ENCODE measurements at places on chromosomes 5 and 9.
A peak's percentile ranks its signal among the peaks of the same experiment; 100 is the strongest.

DNA sequence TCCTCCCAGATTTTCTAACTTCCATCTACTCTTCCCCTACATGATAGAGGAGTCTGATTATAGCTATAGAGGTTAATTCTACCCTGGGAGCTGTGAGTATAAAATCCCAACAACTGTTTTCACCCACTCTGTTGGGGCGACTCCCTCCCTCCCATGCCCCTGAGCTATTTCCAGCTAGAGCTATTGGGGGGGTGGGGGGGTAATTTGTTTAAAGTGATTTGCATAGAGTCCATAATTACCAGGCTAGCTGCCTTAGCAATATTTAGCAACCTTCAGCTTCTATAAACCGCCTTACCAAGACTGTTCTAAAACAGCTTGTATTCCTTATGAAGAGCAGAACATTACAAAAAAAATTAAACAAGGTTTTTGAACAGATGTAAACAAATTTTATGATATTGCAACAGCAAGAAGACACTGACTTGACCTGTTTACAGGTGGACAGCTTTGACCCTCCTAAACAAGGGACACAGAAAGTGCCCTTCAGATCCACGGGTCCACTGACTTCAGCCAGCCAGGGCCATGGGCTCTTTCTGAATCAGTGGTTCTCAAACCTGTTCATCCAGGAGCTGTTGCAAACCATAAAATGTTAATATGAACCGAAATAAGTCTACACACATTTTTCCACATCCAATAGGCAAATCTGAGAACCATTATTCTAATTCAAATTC lies 98.2 kb downstream of the OTULIN start:
- no peak for DNase-seq

DNA sequence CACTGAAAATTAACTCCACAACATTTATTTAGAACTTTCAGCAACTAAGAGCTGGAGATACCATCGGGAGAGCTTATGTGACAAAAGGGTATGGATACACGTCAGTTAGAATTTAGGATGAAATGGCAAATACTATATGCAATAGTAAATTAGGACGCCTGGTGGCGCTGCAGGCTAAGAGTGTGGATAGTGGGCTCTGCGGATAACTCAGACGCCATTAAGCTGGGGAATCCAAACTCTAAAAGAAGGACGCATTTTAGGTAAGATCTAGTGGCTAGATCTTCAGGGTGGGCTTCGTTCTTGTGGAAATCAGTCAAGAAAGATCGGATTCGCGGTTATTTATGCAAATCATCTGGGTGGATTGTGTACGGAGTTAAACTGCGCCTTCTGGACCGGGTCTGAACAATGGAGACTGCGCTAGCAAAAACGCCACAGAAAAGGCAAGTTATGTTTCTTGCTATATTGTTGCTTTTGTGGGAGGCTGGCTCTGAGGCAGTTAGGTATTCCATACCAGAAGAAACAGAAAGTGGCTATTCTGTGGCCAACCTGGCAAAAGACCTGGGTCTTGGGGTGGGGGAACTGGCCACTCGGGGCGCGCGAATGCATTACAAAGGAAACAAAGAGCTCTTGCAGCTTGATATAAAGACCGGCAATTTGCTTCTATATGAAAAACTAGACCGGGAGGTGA lies at the start of gene PCDHB5:
Gene PCDHB5 (plus strand): TSS at position 177 of the 688 bp plus-strand sequence. CDS start 229 bp downstream, at position 406.
- peak; percentile 2 for DNase-seq

GRCh38 chr5:178555771-178556211 lies 34.4 kb downstream of the COL23A1 start:
- no peak for DNase-seq

- DNase-seq: no peak
Observed at GRCh38 chr5:116472274-116472673, 102.3 kb downstream of the SEMA6A start.

- DNase-seq: no peak
Observed at GRCh38 chr5:97923496-97923895, 740.4 kb upstream of the RIOK2 start.

DNA sequence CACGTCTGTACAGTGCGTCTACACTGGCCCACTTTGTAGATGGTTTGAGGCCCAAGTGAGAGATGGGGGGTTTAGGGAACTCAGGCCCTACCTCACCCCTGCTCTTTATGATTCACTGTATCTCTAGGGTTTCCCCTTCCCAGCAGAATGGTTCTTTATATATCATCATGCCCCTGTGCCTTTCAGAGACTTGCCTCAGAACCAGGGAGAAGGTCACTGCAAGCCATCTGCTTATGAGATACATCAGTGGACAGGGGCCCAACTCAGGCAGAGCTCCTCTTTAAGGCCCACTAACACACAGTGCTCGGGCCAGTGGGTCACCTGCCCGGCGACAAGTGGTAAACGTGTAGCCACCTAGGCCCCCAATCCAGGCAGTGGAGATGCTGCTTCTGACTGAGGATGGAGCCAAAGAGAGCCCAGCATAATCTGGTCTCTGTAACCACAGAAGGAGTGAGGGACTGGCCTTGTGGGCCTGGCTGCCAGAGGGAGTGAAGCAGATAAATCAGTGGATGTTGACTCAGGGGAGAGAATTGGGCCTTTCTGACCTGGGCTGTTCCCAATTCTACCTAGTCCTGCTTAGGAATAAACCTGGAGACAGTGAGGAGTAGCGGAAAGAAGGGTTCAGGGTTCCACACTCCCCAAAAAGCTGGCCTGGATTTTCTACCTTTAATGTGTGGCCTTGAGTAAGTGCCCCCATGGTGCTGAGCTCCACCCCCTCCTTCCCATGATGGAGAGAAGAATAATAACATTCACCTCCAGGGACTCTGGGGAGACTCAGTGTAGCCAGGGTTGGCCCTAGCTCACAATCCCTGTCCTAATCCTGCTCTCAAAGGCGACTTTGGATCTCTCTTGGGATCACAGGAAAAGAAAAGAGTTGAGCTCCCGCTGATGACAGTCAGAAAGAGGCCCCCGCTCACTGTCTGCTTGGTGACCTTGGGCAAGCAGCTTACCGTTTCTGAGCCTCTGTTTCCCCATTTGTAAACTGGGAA lies 2.8 kb upstream of the DUSP1 start:
- peak; percentile 42 for DNase-seq

DNA sequence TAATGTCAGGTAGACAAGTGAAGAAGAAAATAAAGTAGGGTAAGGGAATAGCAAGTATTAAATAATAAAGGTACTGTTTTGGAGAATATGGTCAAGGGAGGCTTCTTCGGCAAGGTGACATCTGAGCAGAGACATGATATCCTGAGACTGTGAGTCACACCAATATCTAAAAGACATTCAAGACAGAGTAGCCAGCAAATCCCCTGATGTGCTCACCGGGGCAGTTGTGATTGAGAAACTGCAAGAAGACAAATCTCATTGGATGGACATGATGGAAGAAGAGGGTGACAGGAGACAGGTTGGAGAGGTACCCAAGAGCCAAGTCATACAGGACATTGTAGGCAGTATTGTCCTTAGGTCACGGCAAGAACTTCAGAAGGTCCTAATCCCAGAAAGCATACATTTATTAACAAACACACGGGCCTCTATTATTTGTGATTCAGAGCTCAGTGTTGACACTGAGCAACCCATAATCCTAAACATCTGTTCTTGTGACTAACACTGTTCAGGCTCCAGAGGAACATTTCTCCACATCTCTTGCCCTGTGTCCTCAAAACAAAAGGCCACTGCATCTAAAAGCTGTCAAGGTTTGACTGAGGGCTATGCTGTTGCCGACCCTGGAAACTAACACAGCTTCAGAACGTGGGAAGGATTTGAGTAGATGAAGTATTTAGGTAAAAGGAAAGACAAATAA lies 258.7 kb upstream of the CLINT1 start:
- DNase-seq: peak; percentile 72

DNA sequence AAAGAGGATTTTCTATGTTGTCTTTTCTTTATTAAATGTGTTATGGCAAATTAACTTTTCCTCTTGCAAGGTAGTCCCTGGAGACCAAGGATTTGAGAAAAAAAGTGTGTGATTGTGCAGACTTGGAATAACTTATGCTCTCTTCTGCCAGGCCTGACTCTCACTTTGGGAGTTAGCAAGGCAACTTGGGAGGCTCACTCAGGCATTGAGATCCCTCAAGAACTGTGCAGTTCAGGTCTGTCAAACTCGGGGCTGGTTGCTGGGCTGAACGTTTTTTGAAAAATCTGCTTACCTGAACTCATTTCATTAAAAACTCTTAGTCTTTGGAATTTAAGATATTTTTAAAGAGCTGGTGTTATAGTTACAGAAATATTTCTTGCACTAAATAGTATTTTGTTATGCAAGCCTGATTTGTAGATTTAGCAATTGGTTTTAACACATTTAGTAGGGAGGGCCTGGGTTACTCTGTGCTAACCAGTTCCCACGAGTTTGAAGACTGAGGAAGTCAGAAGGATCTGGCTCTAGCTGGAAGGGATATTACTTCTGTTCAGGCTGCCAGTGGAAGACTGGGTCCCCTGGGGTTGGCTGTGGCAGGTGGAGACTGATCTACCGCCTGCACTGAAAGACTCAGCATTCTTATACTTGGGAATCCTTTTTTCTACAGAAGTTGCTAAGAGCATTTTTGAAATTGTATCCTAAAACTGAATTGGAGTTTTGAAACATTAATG lies 150.4 kb upstream of the PCSK5 start:
- DNase-seq: no peak

All from fibroblast of skin of right quadriceps (primary cell).